Kasumi-1 (cell line): ENCODE measurements at places on chromosomes 6 and 20.

DNA sequence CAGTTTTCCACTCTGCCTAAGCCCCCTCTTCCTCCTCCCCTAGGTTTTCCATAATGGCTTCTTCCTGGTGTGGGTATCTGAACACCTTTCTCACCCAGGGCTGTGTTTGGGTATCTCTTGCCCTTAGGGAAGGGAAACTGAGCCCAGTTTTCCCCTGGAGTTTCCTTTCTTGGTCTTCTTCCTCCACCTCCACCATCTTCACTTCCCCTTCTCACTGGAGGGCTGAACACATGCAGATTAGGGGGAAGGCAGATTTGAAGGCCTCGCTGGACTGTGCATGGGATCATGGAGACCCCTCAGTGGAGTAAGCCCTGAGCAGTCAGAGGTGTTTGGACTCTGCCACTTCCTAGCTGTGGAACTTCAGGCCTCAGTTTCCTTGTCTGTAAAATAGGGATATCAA, 27.8 kb downstream of the FOXP4 start:
- DNase-seq, result no peak

GRCh38 chr6:99216959-99217358, 132.5 kb downstream of the FAXC start:
- no peak for DNase-seq

DNA sequence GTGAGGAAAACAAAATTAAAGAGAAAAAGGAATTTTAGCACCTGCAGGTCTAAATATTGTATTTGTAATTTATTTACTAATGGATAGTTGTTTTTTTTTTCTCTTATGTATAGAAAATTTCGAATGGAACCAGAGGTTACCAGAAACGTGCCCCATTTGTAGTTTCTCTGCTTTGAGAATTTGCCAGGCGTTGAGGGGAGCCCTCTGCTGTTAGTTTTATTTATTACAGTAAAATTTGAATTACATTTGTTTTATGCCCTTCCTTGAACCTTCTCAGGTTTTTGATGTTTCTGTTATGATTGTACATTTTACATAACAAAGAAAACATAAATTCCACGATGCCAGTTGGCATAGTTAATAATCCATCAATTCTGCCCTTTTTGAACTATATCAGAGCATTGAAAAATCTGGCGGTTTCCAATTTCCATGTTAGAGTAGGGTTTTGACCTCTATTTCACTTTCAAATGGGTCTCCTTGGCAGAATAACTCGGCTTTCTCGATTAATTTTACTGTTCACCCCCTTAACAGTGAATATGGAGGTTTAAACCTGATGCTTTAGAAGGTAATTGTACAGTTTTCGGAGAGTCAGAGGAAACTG, 35.1 kb upstream of the RFPL4B start:
- DNase-seq, result peak; percentile 72

GRCh38 chr6:164561656-164562055, 747.7 kb downstream of the C6orf118 start:
- DNase-seq, result no peak

DNA sequence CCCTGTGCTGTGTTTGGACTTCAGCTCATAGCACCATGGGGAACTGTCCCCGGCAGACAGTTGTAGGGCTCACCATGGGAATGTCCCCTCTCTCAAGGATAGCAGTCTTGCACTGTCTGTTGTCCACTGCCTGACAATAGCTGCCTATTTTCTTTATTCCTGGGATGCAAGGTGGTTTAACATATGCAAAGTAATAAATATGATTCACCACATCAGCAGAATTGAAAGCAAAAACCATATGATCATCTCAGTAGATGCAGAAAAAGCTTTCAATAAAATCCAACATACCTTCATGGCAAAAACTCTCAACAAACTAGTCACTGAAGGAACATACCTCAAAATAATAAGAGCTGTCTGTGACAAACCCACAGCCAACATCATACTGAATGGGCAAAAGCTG, 13.5 kb upstream of the LRP11 start:
- DNase-seq, result no peak

DNA sequence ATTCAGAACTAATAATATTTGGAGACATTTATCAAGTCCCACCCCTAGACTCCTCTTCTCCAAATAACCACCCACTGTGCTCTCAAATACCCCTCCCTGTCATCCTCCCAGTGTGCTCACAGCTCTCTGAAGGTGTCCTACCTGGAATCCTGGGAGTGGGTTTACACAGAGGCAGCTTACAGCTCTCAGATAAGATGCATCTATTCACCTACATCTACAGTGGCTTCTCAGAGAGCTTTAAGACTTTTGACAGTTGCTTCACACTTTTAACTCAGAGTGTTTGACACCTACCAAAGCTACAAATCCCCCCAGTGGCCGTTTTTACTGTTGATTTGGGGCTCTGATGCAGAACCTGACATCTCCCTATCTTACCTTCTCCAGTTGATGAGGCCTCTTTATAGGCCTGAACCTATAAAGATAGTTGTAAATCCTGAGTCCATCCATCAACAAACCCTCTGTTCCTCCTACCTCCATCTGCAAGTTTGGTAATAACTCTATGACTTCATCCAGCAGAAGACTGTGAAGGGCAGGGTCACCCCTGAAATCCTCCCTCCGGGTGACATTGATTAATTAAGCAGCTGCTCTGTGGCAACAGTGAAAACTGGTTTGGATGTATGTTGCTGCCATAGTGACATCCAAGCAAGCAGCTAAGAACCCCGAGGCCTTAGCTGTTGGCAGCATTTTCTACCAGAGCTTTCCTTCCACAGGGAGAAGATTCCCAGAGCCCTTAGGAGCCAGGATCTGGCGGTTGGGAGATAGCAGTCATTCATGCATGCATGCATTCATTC, 226.1 kb upstream of the RREB1 start:
- DNase-seq, result no peak

- no peak for DNase-seq
Measured at GRCh38 chr20:58542411-58543095, 27.4 kb upstream of the APCDD1L start.

DNA sequence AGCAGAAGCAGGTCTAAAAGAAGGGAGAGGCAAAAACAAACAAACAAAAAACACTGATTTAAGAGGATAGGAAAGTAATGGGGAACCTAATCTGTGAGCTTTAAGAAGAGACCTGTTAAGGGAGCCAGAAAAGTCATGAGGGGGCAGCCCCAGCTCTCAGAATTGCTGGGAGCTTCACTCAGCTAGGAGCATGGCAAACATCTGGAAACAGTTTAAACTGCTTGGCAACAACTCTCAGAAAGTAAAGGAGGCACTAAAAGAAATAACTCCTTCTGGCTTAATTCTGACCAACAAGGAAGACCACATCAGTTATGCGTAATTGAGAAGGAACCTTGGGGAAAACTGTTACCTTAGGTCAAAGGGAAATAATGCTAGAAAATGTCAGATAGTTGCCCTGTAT, 121.4 kb downstream of the LAMP5 start:
- no peak for DNase-seq

DNA sequence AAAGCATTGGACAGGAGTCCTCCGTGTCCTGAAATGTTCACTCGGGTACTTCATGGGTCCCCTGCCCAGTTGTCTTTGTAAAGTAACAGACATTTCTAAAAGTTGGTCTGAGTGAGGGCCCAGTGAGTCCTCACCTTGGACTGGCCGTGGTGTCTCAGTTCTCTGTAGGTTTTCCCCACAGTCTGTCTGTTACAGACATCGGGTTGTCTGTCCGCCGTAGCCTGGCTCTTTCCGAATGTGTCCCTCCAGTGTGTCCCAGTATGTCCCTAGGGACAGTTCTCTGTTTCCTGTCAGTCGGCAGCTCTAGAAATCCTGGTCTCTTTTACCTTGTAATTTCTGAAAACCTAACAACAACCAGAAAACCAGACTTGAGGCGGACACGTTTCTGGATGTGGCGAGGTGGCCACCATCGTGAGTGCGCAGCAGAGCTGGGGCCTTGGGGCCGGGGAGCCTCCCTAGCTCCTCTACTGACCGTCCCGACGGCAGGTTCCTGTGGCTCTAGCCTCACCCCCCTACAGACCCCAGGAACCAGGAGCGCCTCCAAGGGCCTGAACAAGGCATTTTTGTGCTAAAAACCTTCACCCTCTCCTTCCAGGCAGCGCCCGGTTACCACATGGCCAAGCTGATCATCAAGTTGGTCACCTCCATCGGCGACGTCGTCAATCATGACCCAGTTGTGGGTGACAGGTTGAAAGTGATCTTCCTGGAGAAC, 42.2 kb downstream of the PYGB start:
- DNase-seq, result no peak

DNA sequence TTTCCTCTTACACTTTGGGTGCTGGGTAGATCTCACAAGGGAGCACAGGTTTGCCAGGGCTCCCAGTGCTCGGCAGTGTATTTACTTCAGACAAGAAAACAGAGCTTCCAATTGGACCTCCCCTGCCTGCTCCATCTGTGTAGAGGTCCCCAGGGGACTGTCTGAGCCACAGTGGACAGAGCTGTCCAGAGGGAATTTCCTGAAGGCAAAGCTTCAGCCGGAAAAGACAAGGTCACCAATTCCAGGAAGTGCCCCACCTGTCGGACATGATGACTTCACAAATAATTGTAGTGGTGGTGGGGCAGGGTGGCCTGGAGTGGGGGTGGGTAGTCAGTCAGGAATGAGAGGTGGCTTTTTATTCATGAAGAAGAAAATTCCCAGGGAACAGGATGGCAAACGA, 18.6 kb downstream of the ADGRF5 start:
- no peak for DNase-seq

- DNase-seq, result no peak
Measured at GRCh38 chr6:157806131-157806855, 16.8 kb upstream of the SNX9 start.

DNA sequence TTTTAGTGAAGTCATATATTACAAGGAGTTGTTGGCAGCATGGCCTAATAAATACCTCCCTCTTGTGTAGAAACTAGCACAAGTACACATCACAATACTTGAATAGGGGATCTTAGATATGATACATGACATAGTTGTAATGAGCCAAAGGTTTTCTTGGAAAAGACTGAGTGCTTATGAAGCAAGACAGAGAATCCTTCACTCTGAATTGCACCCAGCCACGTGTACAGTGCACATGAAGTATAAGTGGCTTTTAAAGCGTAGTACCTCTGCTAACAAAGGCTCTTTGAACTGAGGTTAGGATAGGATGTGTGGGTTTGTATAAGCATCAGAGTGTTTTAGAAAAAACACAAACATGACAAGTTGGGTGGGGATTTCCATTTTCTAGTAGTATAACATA, 145.5 kb upstream of the STMND1 start:
- DNase-seq, result no peak
